ENCODE measurements at places on chromosomes 6 and 20.

DNA sequence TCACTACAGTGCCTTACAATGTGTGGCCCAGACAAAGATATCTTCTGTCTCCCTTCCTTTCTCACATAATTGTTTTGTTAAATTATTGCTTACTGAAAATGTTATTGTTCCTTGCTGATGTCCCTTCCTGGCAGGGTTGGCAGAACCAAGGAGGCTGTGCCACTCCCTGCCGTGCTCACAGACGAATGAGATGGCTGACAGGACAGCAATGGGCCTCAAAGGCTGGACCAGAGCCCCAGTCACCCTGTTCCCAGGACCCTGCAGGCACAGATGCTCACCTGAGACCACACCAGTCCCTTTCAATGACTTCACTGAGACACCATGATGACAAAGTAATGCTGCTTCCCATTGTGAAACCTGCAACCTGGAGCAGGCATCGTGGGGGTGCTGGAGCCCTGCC is 375.1 kb downstream of the HACE1 start:
- no peak for DNase-seq

GRCh38 chr6:152298848-152299735 is 338.1 kb downstream of the SYNE1 start:
- no peak for DNase-seq

DNA sequence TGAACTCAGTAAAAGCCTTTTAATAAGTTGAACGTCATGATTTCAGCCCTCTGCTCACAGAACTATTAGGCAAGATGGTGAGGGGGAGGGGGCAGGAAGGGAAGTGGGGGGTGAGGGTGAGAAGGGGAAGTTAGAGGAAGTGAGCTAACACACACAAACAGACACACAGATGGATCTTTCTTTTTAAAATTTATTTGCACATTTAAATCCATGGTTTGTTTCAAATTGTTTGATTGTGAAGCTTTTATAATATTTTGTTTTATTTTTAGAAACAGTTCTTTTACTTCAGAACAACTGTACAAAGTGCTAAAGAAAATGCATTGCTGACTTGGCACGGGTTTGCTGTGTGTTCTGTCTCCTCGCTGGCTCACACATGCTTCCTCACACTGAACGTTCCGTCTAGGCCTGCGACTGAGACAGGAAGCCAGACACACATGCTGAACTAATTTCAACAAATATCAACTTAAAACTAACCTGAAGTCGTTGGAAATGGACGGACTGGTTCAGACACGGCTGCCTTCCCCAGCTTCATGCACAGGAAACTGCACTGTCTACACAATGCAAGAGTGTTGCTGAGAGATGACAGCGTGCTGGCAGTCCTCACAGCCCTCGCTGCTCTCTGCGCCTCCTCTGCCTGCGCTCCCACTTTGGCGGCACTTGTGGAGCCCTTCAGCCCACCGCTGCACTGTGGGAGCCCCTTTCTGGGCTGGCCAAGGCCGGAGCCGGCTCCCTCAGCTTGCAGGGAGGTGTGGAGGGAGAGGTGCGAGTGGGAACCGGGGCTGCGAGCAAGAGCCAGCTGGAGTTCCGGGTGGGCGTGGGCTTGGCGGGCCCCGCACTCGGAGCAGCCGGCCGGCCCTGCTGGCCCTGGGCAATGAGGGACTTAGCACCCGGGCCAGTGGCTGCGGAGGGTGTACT is 8.1 kb upstream of the ZBP1 start:
- DNase-seq = peak; percentile 35

- no peak for DNase-seq
Observed at GRCh38 chr20:4808872-4809271, 87.2 kb downstream of the PRND start.

GRCh38 chr6:14166839-14167238 is 49.3 kb downstream of the CD83 start:
- no peak for DNase-seq

DNA sequence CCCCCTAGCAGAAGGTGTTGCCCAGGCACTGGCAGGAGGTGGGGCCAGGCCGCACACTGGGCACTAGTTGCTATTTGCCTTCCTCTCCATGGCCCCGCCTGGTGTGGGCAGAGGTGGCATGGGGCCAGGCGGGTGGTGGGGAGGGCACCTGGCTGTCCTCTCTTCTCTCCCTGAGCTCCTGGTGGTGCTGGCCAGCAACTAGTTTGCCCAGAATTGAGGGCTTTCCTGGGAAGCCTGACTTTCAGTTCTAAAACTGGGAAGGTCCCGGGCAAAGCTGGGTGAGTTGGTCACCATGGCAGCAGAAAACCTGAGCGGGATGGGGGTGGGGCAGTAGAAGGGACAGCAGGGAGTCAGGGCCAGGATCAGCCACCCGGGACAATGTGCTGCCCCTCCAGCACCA is 48.2 kb downstream of the RBM38 start:
- no peak for DNase-seq

GRCh38 chr6:13445744-13446115 is 41.7 kb downstream of the GFOD1 start:
- DNase-seq = no peak

GRCh38 chr6:107491760-107492660 is 2.1 kb downstream of the SOBP start:
- no peak for DNase-seq

- DNase-seq = no peak
Observed at GRCh38 chr20:1816384-1817381, 78.5 kb upstream of the SIRPA start.

DNA sequence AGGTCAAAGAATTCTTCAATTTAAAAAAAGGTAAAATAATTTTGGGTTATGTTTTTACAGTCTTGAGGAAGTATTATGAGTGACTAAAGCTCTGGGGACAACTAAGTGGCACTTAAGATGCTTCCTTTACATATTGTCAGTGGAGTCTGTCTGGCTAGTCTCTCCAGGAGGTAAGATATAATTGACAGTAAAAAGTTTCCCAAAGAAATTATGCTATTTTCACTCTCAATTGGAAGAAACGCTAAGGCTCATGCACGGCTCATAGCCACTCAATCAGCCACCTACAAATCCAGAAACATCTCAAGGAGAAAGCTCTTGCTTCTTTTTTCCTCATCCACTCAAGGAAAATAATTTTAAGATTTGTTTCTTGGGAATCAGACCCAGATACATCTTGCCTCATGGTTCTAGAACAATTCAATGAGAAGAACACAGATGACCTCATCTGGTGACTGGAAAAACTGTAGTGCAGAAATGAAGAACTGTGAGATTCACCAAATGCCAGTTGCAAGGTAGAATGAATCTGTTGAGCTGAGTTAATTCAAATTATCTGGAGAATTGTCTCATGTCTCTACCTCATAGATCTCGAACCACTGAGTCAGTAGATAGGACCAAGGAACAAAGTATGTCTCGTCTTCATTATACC is 252.9 kb downstream of the TPBG start:
- DNase-seq = no peak

DNA sequence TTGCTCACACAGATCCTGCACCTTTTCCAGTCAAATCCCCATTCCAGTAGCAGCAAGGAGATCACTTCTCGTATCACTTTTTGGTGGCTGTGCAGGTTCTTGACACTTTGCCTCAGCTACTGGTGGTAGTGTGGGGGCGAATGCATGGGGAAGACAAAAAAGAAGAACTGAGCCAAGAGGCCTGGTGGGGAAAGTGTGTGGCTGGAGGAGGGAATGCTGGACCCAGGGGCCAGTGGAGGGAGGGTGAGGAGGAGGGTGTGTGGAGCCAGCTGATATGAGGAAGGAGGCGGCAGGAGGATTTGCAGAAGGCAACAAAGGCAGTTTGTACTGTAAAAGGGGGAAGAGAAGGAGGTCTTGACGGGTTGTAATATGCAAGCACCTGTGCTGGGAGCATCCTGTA is 15.7 kb upstream of the HLA-C start:
- DNase-seq = no peak

GRCh38 chr6:28696682-28697081 is 171.0 kb downstream of the GPX5 start:
- no peak for DNase-seq
